HFF-Myc (cell line): ENCODE measurements at places on chromosomes 6 and 20.

- no peak for DNase-seq
Measured at GRCh38 chr20:32909896-32910571, 51.3 kb downstream of the EFCAB8 start.

GRCh38 chr20:2398449-2398848, 17.7 kb downstream of the TGM6 start:
- no peak for DNase-seq

DNA sequence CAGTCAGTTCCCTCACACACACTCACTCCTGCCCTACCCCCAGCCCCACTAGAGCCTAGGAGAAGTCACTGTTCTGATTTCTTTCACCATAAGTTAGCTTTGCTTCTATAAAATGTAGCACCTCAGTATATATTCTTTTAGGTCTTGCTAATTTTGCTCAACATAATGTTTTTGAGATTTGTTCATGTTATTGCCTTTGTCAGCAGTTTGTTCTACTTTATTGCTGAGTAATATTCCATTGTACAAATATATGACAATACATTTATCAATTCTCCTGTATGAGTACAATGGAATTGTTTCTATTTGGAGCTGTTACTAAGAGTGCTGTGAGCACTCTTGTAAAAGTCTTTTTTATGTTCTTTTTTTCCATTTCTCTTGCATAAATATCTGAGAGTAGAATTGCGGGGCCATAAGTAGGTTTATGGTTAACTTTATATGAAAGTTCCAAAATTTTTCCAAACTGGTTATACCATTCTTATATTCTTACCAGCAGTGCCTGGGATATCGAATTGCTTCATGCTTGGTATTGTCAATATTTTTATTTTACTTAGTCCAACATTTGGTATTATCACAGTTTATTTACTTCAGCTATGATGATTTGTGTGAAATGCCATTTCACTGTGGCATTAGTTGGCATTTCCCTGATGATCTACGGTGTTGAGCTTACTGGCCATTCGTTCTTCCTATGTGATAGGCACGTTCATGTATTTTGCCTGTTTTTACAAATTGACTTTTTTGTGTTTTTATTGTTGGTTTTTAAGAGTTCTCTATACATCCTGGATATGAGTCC, 25.3 kb downstream of the EDN1 start:
- DNase-seq, result no peak

DNA sequence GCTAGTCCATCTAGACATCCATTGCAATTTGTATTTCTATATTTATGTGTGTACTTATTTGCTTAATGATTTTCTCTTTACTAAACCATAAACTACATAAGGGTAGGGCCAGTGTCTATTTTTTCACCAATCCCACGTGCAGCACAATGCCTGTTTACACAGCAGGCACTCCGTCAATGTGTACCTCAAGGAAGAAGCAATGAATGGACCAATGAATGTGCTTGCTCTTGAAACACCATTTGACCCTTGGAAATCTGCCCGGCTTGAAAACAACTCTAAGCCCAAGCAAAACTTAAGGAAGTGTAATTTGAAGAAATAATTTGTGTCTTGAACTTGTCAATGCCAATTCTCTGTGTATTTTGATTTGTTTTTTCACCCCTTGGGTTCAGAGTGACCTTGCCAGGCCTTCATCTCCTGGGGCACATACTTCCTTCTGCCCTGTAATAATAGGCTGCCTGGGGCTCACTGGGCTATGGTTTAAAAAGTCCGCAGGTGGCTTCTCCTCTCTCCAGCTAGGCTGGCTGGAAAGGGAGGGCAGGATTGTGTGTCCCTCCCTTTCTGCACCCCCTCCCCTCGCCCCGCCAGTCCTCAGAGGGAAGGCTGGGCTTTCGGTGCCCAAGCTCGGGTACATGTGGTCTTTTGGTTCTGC, 140.8 kb upstream of the ARMC2 start:
- DNase-seq, result no peak

- DNase-seq, result no peak
Measured at GRCh38 chr6:2940010-2940850, 31.1 kb downstream of the SERPINB6 start.

GRCh38 chr20:3629893-3630292, 33.3 kb downstream of the GFRA4 start:
- no peak for DNase-seq

DNA sequence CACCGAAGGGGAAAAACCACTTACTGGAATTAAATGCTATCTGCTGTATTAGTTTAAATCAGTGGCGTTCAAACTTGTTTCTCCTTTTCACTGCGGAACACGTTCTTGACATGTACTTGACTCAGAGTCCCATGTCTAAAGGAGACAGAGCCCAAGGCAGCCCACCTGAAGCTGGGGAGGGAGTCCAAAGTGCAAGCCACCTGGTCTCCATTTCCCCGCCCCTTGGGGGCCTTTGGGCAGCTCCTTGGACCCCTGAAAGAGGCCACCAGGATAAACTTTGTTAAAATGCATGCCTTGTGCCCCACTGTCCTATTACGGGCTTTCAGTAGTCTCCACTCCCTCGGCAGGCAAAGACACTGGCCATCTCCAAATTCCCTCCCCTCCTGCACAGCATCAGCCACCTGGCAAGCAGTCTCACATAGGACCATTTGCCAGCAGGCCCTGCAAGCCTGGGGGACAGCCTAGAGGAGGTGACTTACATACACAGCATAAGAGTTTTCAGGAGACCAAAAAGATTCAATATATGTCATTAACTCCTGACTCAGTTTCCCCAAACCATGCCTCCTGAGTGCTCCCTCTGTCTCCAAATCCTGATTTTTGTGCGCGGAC, 6.7 kb downstream of the PCK1 start:
- DNase-seq, result no peak

- DNase-seq, result no peak
Measured at GRCh38 chr6:170208182-170208601, 82.7 kb downstream of the DLL1 start.

DNA sequence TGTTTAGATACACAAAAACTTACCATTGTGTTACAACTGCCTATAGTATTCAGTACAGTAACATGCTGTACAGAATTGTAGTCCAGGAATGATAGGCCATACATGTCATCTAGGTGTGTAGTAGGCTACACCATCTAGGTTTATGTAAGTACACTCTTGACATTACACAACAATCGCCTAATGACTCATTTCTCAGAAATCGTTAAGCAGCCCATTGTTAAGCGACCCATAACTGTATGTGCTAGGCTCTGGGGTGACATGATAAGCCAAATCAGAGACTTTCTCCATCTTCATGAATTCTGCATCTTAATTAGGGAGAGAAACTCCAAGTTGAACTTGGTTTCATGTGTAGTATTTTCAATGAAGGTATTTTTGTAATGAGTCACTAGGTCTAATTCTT, 17.2 kb downstream of the STK35 start:
- DNase-seq, result no peak

- DNase-seq, result peak; percentile 81
Measured at GRCh38 chr20:59010995-59011873, 4.2 kb upstream of the CTSZ start.

- DNase-seq, result no peak
Measured at GRCh38 chr6:38054527-38055202, 235.1 kb downstream of the ZFAND3 start.

GRCh38 chr6:75275067-75275466, 9.5 kb downstream of the TMEM30A start:
- peak; percentile 60 for DNase-seq

DNA sequence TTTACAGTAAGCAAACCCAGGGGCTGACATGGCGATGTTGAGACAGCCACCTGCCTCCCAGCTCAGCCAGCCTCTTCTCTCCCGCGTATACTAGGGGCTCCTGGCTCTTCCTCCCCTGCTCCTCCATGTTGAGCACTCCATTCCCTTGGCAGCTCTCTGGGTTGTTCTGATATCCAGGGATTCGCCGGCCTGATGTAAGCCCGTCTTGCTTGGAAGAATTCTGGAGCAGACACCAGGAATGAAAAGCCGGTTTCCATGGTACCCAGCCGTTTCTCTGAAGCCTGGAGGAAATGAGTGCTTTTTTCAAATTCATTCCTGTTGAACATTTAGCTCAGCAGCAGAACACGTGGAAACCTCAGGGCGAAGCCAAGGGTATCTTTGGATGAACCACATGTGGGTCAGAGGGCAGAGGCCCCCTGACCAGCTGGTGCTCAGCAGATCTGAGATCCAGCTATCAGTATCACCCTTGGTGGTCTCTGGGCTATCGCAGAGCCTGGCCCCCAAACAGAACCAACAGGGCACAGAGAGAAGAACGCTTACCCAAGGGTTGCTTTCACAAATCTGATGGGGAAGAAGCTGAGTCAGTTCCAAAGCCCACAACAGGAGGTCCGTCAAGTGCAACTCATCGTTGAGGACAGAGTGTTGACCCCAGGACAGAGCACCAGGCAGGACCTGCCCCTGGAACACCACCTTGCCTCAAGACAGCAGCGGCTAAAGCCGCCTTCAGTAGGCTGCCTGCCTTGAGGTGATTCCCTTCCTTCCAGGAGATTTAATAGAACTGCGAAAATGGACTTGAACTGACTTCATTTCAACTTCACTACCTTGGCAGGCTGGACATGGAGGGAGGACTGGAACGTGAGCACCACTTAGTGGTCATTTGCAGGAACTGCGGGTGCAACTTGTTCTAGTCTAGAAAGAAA, 96.1 kb upstream of the RIN2 start:
- DNase-seq, result peak; percentile 37

GRCh38 chr6:17066610-17067009, 35.2 kb upstream of the STMND1 start:
- DNase-seq, result no peak

DNA sequence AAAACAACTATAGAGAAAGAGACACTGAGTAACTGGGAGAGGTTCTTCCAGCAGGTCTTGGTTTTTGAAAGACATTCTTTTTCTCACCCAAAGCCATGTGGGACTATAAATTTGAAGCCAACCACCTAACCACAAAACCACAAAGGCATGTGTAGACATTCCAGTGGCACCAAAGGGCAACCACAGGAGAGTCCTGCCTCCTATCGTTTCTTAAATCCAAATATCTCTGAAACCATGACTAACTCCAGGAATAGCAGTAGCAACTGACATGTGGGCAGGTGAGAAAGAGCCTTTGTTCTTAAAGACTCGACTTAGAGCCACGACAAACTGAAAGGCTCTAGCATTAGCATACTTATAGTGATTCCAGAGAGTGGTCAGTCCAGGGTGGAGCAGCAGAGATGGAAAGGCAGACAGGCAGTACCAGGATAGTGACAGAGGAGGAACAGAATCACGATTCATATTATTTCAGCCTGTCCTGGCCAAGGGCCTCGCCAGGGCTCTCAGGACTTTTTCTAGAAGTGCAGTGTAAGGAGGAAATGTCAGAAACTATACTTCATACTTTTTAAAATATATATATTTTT, 9.4 kb upstream of the COL9A1 start:
- DNase-seq, result peak; percentile 68

GRCh38 chr6:130851026-130851425, 23.8 kb downstream of the SMLR1 start:
- DNase-seq, result no peak

DNA sequence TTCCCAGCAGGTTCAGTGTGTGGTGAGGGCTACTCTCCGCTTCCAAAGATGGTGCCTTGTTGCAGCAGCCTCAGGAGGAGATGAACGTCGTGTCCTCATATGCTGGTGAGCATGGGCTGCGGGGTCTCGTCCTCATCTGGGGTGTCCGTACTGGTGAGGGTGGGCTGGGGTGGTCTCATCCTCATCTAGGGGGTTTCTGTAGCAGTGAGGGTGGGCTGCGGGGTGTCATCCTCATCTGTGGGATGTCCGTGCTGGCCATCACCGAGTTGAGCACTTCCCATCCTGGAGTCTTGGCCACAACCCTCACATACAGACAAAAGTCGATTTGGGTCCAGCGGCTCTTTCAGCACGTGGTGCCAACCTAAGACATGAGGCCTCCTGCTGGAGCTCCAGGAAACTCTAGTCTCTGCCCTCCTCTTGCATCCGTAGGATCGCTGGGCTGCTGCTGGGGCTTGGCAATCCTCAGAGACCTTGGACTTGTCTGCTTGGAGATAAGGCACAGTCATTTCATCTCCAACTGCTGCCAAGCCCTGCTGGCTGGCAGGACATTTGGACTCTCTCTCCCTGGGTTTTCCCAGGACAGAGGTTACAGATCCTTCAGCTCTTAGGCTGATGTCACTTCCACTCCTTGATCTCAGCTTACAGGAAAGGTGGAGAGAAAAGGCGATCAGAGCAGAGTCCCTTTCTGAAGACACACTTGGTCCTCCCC, 160.4 kb downstream of the PACRG start:
- no peak for DNase-seq

- no peak for DNase-seq
Measured at GRCh38 chr6:43707767-43708166, 20.2 kb upstream of the MRPS18A start.

DNA sequence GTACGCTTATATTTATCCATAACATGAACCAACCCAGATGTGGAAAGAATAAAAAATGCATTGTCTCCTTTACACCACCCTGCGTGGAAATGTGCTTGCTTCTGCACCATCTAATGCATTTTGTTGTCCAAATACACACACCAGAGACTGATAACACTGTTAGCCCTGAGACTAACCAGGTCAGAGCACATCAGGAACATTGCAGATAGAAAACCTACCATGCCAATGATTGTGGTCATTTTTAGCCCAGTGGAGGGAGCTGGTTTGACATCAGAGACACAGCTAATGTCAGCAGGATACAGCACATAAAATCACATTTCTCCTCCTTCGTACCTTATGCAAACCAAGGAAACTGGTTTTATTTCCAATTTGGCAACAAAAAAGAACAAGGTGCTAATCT, 528.7 kb downstream of the DOK5 start:
- no peak for DNase-seq

DNA sequence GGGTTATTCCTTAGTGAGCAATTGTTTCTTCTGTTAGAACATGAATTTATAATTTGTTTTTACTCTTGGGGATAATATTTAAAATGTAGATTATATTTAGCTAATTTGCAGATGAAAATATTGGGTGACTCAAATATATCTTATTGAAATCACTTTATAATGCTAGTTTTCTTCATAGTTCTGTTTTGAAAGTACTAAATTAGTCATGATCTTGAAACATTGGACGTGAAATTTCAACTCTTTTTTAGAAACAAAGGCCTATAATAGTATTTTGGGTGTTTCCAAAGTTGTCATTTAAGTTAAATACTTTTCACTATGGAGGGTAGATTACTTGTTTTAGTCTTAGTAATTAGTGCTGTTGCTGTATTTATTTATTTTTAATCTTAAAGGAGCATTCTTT, 250.9 kb downstream of the UTRN start:
- DNase-seq, result no peak

DNA sequence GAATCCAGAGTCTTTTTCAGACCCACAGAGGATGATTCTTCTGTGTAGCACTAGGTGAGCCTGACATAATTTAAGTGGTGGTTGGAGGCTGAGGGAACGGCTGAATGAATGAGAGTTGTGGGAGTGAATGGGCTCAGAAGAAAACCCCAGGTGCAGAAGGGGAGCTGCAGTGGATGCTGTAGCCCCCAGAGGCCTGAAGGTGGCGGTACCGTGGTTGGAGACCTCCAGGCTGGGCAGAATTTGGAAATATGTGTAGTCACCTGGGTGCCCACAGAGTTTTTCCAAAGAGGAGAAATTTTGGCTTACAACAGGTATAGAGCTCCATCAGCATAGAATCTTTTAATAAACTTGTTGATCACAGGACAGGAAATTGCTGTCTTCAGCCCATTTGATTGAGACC, 6.5 kb upstream of the RAET1G start:
- DNase-seq, result no peak

GRCh38 chr6:121849477-121849876, 414.0 kb downstream of the GJA1 start:
- peak; percentile 52 for DNase-seq

GRCh38 chr6:3297006-3297405, 38.3 kb downstream of the PSMG4 start:
- DNase-seq, result no peak

- DNase-seq, result no peak
Measured at GRCh38 chr6:148747471-148748165, 788 bp downstream of the UST start.

GRCh38 chr6:39430871-39431523, 108.5 kb upstream of the KCNK16 start:
- no peak for DNase-seq
